ENCODE measurements at places on chromosomes 3 and 15.
A peak's percentile ranks its signal among the peaks of the same experiment; 100 is the strongest.

- peak; percentile 75 for DNase-seq
These were observed 12.1 kb downstream of the VPS18 start for GRCh38 chr15:40906091-40906990.

GRCh38 chr3:42979044-42979972 is at the start of gene GASK1A:
TSS of gene GASK1A (plus strand) at chr3:42979311. CDS start at chr3:42979643, 332 bp downstream.
- DNase-seq, result peak; percentile 74

DNA sequence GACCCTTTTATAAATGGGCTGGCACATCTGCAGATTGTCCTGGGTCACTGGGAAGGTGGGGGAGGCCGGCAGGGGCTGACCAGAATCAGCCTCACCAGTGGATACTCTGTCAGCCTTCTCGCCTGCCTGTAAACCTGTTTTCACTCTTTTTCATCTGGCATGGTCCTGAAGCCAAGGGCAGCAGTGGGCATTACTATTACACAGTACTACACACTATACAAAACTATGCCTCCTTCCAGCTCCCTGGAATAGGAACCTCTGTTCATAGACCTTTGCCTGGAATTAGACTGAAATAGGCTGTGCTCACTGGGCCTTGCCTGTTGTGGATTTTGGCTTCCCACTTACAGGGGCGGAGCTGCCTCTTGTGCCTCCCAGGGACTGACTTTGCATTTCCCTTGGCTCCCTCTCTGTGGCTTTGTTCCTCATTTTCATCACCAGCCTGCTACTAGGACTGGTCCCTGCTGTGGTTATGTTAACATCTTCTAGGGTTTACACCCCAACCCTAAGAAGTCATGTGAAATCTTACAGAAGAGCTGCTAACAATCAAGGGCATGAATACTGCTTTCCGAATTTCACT is 120.7 kb downstream of the FNDC3B start:
- no peak for DNase-seq

DNA sequence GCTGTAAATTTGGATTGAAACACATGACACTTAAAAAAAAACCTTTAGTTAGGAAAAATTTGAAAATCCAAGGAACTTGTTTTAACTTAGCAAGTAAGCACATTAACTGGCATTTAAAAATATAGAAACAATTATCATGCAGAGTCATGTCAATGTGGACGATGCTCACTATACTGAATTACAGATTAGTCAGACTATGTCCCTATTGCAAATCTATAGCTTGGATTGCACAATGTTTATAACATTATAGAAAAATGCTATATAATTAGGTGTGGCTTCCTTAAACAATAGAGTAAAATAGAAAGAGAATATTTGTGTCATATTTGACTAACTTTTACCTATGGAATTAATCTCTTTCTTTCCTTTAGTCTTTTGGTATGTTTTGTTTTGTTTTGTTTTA is 48.4 kb upstream of the TUSC7 start:
- no peak for DNase-seq

DNA sequence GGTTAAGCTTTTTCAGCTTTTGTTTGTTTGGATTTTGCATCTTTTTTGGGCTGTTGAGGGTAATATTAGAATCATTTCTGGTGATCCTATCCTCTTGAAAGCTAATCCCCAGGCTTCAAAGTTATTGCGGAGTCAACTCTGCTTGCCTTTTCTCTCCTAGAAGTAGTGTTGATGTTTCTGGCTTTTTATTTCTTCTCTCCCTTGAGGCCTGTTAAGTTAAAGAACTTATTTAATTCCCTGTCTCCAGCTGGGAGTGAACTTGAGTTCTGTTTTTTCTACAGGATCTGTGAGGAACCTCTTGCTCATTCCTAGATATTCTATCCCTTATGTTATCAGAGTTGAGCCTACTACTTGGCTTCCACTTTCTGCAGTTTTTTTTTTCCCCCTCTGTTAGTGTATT is 34.1 kb upstream of the CACNA1D start:
- DNase-seq, result no peak
